ENCODE measurements at places on chromosomes 13 and 19. TPM values are rescaled to one million over a fixed set of nuclear protein-coding genes. Genes with fewer than 3 reads are reported as not detected.
A peak's percentile ranks its signal among the peaks of the same experiment; 100 is the strongest.

DNA sequence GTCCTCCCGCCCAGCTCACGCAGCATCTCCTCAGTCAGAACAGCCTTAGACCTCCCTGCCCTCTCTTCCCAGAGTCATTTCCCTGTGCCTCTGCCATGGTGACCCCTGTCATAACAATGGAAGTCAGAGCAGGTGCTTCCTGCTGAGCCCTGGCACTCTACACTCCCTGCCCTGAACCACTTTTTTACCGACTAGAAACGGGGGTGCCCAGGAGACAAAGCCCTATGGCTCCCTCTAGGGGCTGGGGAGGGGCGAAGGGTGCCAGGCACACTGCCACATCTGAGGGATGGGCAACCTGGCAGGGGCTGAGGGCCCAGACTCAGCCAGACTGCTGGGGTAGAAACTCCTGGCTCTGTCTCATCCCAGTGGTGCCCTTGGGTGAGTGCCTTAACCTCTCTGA is 16.4 kb downstream of the ZNF574 start:
- DNase-seq: no peak

GRCh38 chr13:71838842-71839241 is 28.2 kb downstream of the DACH1 start:
- DNase-seq: no peak

DNA sequence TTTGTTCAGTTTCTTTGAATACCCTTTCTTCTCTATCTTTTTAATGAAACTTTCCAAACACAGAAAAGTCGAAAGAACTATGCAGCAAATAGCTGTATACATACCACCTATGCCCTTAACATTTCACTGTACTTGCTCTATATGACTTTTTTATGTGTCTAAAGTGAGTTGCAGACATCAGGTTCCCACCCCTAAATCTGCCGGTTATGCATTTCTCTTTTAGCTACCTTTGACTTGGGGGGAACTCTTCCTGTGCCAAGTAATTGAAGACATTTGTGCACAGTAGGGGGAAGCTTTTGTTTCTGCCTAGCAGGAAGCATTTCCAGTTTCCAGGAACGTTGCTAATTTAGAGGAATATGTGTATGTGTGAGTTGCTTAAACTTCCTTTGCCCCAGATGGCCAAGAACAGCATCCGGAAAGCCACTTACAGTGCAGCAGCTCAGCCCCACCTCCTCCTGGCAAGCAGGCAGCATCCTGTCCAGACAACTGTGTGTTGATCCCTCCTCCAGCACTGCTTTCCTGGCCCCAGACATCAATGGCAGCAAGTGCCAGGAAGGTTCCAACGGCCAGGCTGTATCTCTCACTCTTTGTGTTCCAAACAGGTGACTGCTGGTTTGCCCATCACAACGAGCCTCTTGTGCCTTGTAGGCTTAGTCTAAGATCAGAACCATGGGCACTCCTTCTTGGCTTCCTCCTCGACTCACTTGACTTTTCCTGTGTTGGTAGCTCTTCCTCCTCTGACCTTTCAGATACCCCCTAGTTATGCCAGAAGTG is 14.7 kb upstream of the GRAMD1A start:
- DNase-seq: no peak

DNA sequence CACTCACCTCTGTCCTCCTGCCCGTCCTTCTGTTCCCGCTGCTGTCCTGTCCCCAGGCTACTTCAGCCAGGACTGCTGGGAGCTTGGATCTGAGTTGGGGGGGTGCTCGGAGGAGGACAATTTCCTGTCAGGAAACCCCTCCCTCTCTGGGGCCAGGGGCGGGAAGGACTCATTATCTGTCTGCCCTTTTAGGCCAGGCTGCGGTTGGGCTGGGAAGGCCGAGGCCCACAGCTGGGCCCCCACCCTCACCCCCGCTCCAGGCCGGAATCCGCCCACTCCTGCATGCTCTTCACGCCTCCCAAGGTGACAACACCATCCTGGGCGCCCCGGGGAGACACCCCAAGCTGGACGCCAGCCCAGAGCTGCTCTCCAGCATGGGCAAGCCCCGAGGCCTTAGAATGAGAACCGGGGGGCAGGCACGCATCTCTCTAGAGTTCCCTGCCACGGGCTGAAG is at the start of gene EXOC3L2:
Gene EXOC3L2 (minus strand): TSS at position 74 of the 454 bp plus-strand sequence. CDS start 6,362 bp downstream, outside the sequence.
- DNase-seq: no peak

DNA sequence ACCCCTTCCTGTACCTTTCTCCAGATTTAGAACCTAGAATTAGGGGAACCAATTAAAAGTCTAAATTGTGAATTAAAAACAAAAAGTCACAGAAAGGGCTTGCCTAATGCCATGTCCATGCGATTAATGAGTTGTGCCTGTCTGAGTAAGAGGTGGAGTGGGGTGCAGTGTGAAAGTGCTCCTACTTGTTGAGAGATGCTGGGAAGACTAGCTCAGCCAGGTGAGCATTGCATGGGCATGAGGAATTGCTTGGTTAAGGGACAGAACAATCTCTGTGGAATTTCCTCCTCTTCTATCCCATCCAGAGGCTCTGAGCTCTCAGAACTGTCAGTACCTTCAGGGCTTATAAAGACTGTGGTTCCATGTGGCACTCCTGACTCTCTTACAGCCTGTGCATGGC is 159.0 kb upstream of the UBL3 start:
- no peak for DNase-seq

DNA sequence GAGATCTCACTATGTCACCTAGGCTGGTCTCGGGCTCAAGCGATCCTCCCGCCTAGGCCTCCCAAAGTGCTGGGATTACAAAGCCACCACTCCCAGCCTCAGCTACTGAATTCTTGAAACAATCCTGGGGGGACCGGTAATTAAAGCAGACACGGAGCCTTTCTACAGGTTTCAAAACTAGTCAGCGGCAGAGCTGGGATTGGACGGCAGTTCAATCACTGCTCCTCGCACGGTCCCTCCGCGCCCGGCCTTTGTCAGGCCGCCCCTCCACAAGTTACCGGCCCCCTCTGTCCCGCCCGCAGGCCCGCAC is 229 bp downstream of the BORCS8 start:
- no peak for DNase-seq

GRCh38 chr13:97228850-97229521 is 6.9 kb downstream of the MBNL2 start:
- DNase-seq: no peak

DNA sequence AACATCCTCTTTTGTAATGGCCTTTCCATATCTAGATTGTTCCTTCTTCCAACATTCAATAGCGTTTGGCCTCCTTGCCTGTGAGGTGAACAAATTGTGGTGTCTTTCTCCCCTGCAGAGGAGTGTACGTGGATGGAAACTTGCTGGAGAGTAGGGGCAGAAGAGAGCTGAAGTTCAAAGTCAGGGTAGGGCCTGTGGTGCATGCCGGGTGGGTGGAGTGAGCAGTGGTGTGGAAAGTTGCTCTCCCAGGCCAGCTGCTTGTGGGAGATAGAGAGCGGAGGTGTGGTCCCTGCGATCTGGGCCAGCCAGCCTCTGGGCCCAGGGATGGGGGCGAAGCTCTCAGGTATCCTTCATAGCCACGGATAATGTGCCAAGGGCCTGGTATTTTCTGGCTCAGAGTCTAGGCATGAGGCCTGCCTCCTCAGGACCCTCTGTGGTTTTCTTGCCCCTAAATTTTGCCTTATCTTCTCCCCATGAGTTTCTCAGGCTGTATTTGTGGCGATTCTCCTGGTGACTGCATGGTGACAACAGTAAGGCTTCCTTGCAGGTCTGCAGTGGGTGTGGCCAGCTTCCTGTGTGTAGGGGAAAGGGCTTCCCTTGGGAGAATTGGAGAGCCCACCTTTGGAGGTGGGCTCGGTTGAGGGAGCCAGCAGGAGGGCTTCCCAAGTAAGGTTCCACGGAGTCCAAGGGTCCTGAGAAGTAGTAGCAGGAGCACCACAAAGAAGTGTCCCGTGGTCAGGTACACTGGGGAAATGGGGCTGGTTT is 6.7 kb downstream of the RGCC start:
- no peak for DNase-seq

DNA sequence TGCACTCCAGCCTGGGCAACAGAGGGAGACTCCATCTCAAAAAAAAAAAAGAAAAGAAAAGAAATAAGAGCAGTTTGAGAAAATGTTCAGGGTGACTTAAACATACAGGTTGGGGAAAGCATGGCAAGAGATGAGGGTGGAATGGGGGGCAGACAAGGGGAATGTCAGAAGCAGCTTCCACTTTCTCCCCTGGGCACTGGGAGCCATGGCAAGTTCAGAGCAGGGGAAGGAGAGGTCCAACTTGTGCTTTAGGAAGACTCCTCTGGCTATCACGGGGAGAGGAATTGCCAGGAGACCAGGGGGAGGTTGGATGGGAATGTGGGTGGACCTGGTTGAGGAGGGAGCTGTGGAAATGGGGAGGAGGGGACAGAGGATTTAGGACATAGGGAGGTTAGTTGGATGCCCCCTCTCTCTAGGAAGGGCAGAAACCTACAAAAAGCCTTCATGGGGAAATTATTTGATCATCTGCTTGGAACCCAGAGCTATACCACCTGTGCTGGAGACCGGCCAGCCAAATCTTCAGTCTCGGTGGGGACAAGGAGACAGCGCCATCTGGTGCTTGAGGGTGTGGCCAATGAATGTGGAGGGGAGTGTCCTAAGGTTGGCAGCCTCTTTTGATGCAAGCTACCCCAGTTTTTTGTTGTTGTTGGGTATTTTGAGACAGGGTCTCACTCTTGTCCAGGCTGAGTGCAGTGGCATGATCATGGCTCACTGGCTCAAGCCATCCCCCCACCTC is 7.3 kb upstream of the STRN4 start:
- DNase-seq: no peak

DNA sequence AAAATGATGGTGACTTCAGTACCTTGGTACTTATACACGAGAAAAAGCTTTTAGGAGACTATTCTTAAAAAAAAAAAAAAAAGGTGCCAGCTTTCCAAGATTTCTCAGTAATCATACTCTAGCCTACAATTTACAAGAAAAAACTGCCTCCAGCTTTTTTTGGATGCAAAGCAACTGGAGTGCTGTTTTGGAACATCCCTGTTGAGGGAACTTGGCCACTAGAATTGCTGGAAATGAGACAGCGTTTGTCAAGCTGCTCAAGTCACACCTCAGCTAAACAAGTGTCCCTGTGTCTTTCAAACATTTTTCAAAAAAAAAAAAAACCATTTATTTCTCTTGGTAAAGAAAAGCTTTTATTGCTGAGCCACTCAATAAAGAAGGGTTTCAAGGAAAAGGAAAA is 413.1 kb upstream of the ARGLU1 start:
- DNase-seq: no peak

- no peak for DNase-seq
Measured at GRCh38 chr19:57563547-57563946, 3.9 kb upstream of the ZNF550 start.

DNA sequence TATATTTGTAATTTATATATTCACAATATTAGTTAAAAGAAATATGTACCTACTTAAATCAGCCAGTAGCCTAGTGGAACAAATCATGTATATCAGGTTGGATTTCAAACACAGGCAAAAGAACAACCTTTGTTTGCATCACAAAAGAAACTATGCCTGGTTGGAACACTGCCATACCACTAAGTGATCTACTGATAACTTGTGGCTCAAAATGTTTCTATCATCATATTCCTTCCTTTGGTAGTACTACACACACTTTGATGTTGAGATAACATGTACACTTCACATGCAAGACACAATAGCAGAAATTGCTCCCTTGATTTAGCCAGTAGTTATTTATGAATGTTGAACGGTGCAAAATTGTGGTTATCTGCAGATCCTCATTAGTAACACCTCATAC is 146.0 kb upstream of the GPC6 start:
- no peak for DNase-seq

DNA sequence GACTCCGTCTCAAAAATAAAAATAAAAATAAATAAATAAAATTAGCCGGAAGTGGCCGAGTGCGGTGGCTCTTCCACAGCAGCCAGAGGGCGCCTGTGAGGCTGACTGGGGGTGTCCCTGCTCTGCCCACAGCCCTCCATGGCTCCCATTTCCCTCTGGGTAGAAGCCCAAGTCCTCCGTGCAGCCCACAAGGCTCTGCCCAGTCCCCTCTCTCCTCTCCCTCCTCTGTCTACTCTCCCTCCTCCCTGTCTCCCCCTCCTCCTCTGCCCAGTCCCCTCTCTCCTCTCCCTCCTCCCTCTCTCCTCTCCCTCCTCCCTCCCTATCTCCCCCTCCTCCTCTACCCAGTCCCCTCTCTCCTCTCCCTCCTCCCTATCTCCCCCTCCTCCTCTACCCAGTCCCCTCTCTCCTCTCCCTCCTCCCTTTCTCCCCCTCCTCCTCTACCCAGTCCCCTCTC is 20.4 kb downstream of the MISP start:
- no peak for DNase-seq

DNA sequence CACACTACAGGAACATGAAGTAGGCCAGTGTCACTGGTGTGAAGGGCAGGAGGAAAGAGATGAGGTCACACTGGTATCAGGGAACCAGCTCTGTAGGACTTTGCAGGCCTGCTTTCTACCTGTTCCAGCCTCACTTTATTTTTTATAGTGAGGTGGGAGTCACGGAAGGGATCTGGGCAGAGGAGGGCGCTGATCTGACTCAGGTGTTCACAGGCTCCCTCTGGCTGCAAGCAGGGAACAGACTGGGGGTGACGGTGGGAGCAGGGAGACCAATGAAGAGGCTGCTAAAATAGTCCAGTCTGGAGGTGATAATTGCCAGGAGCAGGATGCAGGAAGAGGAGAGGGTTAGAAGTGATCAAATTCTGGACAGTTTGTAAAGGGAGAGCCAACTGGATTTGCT is 2.8 kb downstream of the THAP8 start:
- no peak for DNase-seq

- DNase-seq: peak; percentile 44
Measured at GRCh38 chr13:25973085-25973484, 78.7 kb downstream of the SHISA2 start.

The APOE gene
- 330 TPM for polyA plus RNA-seq

The PDE4C gene
- polyA plus RNA-seq: 0.79 TPM

The RNF113B gene
- not detected for polyA plus RNA-seq

The METTL21C gene
- 0.50 TPM for polyA plus RNA-seq

The EDDM13 gene
- 3.0 TPM for polyA plus RNA-seq

The TMEM59L gene
- polyA plus RNA-seq: 22.5 TPM

The CPB2 gene
- polyA plus RNA-seq: 1.4 TPM

The ZNF878 gene
- polyA plus RNA-seq: 1.5 TPM

The PTH2 gene
- polyA plus RNA-seq: not detected

The PROSER1 gene
- 41.2 TPM for polyA plus RNA-seq

The PLPPR2 gene
- 14.0 TPM for polyA plus RNA-seq

The ZNF763 gene
- polyA plus RNA-seq: 9.7 TPM

The SIGLEC12 gene
- polyA plus RNA-seq: 0.14 TPM

The TPRX2 gene
- polyA plus RNA-seq: not detected

The ZNF274 gene
- 20.1 TPM for polyA plus RNA-seq

The CNN1 gene
- polyA plus RNA-seq: 4.2 TPM
